ENCODE measurements at places on chromosomes 2 and 18.
A peak's percentile ranks its signal among the peaks of the same experiment; 100 is the strongest.

DNA sequence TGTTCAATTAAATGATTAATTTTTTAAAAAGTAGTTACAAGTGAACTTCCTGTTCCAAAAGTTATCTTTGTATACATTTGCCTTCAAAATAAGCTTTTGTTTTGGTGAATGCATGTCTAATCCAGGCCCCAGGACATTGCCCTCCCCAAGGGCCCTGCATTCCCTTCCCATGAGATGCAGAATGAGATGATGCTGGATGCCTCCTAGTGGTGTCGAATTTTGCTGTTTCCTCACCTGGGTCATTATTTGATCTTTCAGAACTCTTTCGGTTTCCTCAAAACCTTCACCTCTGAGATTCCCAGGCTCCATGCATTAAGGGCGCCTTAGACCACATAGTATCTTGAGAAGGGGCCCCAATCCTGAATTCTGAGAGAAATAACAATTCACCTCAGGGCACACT is 728.8 kb downstream of the CNTNAP5 start:
- no peak for DNase-seq

DNA sequence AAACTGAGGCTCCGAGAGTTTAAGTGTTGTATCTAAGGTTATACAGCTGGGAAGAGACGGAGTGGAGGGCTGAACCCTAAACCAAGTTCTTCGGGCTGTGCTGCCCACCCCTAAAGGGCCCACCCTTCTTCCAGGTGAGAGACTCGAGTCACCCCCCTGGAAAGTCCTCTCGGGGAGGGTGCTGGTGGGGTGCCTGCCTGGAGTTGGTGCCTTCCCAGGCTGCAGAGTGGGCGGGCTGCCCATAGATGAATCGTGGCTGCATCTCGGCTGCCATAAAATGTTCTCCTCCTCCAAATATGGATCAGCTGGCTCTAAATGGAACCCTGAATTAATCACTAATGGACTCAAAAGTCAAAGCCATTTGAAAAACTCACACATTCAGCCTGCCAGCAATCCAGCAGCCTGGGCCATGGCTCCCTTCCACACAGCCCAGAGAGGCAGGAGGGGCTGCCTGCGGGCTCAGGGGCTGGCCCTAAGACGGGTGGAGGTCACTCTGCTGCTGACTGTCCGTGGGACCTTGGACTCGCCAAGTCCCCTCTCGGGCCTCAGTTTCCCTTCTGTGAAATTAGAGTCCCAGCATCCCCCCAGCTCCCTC is 7.7 kb downstream of the CIB4 start:
- DNase-seq = no peak

DNA sequence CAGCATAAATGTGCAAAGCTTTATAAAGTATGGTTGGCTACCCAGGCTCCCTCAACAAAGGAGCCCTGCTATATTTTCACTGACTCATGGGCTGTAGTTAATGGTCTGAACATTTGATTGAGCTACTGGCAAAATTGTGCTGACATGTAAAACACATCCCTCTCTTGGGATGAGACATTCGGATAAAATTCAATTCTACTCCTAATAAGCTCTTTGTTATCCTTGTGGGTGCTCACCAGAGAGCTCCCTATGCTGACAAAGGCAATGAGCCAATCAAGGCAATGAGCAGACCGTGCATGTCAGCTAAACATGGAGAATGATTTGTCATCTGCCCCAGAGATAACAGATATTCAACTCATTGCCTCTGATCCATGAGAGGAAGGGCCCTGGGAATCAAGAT is 27.7 kb downstream of the SERPINB8 start:
- peak; percentile 36 for DNase-seq

DNA sequence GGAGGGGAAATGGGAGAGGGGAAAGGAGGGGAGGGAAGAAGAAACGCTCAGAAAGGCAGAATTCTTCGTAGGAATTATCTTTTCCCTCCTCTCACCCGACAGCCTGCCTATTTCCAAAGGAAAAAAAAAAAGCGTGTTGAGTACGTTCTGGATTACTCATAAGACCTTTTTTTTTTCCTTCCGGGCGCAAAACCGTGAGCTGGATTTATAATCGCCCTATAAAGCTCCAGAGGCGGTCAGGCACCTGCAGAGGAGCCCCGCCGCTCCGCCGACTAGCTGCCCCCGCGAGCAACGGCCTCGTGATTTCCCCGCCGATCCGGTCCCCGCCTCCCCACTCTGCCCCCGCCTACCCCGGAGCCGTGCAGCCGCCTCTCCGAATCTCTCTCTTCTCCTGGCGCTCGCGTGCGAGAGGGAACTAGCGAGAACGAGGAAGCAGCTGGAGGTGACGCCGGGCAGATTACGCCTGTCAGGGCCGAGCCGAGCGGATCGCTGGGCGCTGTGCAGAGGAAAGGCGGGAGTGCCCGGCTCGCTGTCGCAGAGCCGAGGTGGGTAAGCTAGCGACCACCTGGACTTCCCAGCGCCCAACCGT is at the start of gene GAD1:
GAD1 (plus strand) TSS at position 384 of the 589 bp plus-strand sequence. CDS start 1,705 bp downstream, outside the sequence.
- peak; percentile 52 for DNase-seq

- no peak for DNase-seq
Measured at GRCh38 chr2:45011121-45011520, 1.9 kb upstream of the SIX2 start.

DNA sequence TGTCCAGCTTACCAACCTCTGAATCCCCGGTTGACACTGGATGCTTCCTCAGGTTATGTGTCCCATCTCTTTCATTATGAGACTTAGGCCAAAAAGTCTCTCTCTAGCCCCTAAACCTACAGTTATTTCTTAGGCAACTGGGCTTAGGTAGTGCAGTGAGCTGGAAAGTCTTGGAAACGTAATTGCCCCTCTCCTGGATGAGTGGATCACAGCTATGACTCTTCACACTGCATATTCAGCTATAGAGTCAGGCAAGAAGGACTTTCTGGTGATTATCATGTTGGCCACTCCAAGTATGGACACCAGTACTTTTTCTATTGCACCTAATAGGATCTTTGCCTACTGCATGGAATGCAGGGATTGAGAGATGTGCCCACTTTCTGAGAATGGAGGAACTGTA is 458.3 kb upstream of the CELF4 start:
- no peak for DNase-seq

DNA sequence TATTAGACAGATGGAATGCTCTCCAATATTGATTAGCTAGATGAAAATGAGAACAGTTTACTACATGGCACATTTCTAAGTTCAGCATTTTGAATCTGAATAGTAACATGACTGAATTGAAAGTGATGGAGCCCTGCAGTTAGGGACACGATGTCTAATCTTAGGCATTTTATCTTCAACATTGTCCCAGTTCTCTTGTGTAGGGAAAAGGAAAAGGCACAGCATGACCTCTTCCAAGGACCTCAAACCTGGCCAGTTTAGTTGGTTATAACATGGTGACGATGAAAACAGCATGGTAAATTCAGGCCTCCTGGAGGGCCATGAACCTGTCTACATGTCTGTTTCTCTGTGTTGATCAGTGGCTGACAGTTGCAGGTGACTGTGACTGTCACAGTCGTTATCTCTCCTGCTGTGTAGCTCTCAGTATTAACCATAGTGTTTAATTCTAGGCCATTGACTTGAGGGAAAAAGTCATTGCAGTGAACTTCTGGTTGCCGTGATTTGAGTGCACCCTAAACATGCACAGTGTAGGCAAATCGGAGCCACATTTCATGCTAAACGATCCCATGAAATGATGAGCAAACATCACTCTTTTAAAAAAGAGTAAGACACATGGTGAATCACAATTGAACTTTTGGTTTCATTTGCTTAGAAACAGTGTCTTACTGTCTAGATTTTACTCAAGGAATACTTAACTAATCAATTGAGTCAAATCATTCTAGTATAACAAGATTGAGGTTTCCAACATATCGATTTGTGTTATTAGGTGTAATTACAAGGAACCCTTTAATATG is 129.7 kb downstream of the PHLPP1 start:
- no peak for DNase-seq

GRCh38 chr18:28637897-28638296 is 461.0 kb upstream of the CDH2 start:
- no peak for DNase-seq

DNA sequence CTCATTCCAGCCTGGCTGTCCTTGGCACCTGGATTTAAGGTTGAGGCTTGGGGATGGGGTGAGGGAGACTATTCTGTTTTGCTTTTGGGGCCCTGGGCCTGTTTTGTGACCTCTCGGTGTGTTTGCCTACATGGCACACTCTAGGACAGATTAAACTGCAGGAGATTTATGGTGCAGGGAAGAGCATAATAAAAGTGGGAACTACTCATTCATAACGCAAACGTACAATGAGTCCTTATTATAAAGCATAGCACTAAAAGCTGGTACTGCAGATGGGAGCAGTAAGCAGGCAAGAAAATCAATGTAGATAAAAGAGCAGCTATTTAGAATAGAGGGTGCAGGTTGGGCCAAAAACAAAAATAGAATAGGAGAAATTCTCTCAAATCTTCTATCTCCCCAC is 238.4 kb downstream of the ACTR3 start:
- no peak for DNase-seq

DNA sequence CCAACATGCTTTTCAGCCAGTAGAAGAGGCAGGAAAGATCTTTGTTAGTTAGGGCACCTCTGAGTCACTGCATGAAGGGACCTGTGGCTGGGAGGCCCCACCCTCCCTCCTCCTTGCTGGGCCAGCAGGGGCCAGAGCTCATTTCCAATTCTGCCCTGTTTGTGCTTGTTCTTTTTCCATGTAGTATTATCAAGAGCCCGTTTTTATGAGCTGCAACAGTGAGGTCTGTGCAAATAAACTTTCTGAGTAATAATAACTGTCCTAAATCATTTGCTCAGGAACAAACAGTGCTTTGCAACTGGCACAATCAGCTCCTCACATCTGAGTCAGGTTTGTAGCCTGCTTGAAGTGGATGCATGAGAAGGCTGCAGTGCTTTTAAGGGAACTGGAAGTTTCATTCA is 128.0 kb downstream of the ARL4C start:
- peak; percentile 78 for DNase-seq

DNA sequence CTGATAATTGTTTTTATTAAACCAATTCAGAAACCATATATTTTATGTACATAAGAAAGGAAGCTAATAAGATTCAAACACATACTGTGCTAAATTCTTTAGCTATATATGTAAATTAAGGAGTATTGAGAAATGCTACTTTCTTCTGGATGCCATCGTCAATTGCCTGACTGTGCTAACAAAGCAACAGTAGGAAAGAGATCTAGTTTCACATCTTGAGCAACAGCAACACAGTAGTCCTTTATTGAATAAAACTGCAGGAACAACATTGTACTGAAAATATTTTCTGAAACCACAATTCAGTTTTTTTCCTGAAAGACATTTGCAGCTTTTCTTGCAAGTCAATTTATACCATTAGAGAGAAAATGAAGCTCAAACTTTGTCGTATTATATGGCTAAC is 1404.9 kb upstream of the SLC39A10 start:
- no peak for DNase-seq

DNA sequence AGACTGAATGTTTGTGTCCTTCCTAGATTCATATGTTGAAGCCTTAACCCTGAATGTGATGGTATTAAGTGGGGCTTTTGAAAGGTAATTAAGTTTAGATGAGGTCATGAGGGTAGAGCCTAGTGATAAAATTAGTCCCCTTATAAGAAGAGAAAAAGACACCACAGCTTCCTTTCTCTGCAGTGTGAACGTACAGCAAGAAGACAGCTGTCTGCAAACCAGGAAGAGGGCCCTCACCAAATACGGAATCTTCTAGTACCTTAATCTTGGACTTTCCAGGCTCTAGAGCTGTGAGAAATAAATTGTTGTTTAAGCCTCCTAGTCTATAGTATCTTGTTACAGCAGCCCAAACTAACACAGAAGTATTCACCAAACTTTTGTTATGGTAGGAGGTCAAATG is 57.1 kb upstream of the CYTIP start:
- no peak for DNase-seq

- DNase-seq = no peak
Measured at GRCh38 chr2:58535990-58536389, 294.9 kb upstream of the FANCL start.

- no peak for DNase-seq
Measured at GRCh38 chr18:65057439-65058083, 693.3 kb upstream of the CDH7 start.

- DNase-seq = no peak
Measured at GRCh38 chr2:176763851-176764404, 448.7 kb upstream of the HNRNPA3 start.

- no peak for DNase-seq
Measured at GRCh38 chr2:66852953-66853352, 418.0 kb downstream of the MEIS1 start.

DNA sequence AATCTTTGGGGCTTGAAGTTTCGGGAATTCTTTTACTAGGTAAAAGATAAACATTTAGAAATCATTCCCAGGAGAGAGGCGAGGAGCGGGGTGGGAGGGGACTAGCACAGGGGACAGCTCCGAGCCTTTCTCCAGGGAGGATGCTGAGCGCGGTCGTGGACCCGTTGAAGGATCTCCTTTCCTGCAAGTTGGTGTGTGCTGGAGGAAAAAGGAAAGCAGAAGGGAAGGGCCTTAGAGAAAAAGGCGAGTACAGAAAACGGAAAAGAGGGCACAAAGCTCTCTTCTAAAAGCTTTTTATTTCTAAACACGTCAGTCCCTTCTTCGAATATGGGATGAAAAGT is 640 bp downstream of the SLC39A6 start:
- peak; percentile 47 for DNase-seq

- DNase-seq = no peak
Measured at GRCh38 chr2:100554798-100555407, 7.9 kb upstream of the PDCL3 start.

GRCh38 chr2:131035112-131035825 is 58.0 kb downstream of the FAM168B start:
- no peak for DNase-seq

DNA sequence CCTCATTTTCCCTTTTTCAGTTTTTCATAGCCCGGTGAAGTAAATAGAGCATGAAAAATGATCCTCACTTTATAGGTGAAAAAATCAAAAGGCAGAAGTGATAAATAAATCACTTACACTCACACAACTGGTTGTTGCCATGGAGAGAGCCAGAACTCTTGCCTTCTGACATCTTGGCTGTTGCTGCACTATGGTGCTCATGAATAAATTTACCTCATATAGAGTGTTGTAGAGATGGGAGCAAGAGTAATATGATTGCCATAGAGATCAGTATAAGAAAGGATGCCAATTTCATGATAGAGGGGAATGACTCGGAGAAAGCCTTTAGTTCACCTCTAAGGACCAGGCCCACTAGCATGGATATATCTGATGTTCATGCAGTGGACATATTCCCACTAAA is 82.5 kb upstream of the TMEM178A start:
- no peak for DNase-seq
